Tibial artery (tissue), 4 donors: ENCODE measurements at places on chromosomes 3 and 15.

- no peak for DNase-seq
Measured at GRCh38 chr3:134606033-134607025, 44.5 kb downstream of the KY start.

GRCh38 chr15:72183781-72184164 is 13.8 kb downstream of the GRAMD2A start:
- DNase-seq, result no peak

DNA sequence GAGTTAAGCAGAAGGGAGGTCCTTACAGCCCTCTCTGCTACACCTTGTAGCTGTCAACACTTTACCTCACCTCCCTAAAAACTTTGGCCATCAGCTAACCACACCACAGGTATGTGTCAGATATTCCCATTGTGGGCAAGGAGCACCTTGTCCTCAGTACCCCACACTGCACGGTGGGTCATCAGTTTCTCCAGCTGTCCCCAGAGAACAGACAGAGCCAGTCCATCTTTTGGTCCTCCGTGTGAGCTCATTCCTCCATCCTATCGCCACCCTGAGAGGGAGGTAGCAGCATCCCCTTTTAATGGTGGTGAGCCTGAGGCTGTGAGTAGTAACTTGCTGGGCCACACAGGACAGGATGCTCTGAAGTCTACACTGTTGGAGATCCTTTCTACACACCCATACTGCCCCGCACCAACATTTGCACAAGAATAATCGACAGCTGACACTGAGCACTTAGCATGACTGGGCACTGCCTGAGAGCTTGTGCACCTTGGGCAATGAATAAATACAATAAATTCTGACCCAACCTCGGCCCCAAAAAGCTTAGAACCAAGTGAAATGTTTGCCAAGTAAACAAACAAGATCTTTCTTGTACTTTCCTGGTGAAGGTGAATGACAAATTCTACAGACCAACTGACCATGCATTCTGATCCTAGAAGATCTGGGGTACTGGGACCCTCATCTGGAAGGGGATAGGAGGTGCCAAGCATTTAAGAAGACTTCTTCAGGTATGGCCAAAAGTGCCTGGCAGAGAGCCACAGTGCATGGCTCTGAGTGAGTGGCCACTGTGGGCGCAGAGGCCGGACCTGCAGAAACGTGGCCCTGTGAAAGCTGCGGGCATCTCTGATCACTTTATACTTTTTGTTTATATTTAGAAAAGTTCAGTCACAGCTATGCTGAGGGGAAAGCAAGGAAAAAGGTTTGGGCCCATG is 6.9 kb downstream of the CHCHD4 start:
- no peak for DNase-seq

DNA sequence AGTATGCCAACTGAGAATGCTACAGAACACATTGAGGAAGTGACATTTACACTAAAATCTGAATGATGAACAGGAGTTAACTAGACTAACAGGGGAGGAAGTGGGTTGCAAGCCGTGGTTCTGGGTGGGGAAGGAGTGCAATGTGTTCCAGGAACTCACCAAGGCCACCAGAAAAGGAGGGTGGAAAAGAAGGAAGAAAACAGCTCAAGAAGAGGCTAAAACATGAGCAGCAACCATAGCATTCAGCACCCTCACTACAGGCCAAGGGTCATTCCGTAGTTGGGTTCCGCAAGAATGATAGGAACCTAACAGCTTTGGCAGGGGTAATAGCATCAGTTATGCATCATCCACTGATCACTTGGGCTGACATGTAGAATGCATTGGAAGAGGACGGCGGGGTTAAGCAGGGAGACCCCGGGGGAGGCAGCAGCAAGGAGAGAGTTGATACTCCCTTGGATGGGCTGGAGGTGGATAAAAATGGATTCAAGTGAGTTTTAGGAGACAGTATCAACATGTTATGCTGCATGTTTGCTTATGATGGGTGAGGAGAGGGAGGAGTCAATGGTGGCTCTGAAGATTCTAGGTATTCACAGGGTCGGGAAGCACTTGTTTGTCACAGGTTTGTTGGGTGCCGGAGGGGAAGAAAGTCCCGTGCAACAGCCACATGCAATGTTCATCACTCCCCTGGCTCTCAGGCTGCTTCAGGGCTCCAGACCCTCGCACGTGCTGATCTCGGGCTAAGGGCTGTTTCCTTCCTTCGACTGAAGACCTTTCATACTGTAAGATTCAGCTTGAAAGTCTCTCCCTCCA is 53.2 kb downstream of the LIPC start:
- no peak for DNase-seq
